ENCODE measurements at places on chromosomes 2 and 18.

DNA sequence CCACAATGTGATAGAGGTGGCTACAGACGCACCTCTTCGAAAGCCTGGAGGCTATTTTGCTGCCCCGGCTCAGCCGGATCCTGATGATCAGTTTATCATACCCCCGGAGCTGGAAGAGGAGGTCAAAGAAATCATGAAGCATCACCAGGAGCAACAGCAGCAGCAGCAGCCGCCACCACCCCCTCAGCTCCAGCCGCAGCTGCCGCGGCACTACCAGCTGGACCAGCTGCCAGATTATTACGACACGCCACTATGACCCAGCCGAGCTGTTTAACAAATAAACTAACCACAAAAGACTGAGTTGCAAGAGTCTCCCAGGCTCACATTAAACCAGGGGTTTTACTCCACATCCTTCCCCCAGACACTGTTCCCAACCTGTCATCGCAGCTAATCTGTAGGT lies 263.8 kb downstream of the PHLPP1 start:
- DNase-seq, result no peak

GRCh38 chr2:45256173-45256866 lies 247.1 kb upstream of the SIX2 start:
- no peak for DNase-seq

GRCh38 chr18:67402543-67402942 lies 114.0 kb downstream of the DSEL start:
- DNase-seq, result no peak

DNA sequence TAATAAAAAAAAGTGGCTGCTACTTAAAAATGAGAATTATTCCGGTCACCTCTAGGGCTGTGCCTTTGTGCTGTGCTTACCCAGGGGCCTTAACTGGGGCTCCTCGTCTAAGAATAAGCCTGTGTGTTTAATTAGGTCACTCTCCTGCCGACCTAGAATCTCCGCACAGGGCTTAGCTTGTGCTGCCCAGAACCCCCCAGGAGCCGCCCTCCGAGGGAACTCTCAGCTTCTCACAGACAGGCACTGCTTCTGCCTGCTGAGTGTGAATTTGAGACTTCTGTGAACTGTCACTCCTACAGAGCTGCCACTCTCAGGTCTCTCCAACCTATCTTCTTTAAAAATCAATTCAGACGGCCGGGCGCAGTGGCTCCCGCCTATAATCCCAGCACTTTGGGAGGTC lies 11.9 kb upstream of the NT5DC4 start:
- DNase-seq, result no peak

GRCh38 chr2:69642709-69643601 lies 584 bp downstream of the AAK1 start:
- peak; percentile 78 for DNase-seq

DNA sequence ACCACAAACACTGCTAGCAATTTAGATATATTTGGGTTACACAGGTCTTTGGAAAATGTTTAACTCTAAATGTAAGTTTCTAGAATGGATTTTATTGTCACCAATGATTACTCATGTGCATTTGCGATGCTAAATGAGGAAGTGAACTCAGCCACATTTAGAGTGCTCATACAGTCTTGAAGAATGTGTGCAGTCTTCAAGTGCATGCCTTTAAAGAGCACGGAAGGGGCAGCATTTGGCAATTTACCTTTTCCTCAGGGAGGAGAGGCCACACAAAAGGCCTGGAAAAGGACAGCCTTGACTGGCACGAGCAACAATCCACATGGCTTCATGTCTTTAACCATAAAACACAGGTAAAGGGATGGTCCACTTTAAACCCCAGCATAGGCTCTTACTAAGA lies 78.5 kb upstream of the STK17B start:
- no peak for DNase-seq

GRCh38 chr2:240989451-240990265 lies 8.8 kb upstream of the SNED1 start:
- no peak for DNase-seq

- no peak for DNase-seq
Measured at GRCh38 chr2:233498126-233498525, 68.5 kb downstream of the USP40 start.

- DNase-seq, result no peak
Measured at GRCh38 chr18:44795241-44795640, 114.6 kb downstream of the SETBP1 start.

- no peak for DNase-seq
Measured at GRCh38 chr2:200092235-200092634, 136.9 kb downstream of the MAIP1 start.

- no peak for DNase-seq
Measured at GRCh38 chr18:79136742-79137141, 67.5 kb downstream of the ATP9B start.

- no peak for DNase-seq
Measured at GRCh38 chr2:33457556-33458247, 18.7 kb upstream of the RASGRP3 start.

DNA sequence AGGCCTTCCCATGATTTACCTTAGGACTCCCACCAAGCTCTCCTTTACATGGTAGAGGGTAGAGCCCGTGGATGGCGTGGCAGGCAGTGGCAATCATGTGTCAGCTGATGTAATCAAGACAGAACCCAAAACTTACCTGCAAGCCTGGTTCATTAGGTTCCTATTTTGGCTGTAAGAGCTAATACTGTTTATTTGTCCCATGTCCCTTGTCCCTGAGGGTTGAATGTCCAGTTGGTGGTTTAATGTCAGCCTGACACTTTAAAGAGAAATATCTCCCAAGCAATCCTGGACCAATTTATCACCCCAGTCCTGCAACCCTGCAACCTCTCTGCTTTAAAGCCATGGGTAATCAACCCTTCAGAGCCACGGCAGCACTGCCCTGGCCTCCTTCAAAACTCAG lies 6.0 kb upstream of the FABP1 start:
- no peak for DNase-seq

GRCh38 chr2:232265329-232265728 lies 113.2 kb upstream of the ALPP start:
- no peak for DNase-seq

DNA sequence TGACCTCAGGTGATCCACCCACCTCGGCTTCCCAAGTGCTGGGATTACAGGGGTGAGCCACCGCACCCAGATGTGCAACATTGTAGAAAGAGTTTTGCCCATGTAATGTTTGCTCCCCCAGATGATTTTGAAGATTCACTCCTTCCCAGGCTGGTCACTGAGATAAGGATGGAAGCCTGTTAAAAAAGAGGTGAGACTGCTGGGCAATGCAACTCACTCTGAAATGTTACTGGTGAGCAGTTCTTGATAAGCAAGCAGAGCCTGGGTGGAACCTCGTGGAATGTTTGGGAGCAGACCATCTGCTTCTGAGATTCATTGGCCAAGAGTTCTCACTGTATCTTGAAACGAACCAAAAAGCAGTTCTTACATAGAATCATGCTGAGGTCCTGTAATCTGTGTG lies 19.7 kb downstream of the GRP start:
- no peak for DNase-seq

DNA sequence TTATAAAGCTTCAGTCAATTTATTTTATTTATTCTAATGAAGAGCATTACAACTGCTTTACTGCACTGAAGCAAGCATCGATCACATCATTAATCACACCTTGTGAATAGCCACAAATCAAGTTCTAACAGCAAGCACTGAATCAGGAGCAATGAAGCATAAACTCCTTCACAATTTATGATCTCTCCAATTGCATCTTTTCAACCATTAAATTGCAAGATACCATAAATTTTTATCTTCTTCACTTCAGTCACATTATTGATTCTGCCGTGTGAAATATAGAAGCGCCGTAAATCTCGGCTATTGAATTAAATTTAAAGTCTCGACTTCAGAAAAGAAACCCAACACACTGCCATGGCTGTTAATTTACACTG lies 298.7 kb downstream of the CDCA7 start:
- no peak for DNase-seq

- DNase-seq, result no peak
Measured at GRCh38 chr2:63654959-63655358, 66.2 kb downstream of the MDH1 start.

GRCh38 chr2:26020231-26020640 lies 13.6 kb upstream of the RAB10 start:
- no peak for DNase-seq

GRCh38 chr2:83596592-83597282 lies 862.3 kb downstream of the SUCLG1 start:
- no peak for DNase-seq

DNA sequence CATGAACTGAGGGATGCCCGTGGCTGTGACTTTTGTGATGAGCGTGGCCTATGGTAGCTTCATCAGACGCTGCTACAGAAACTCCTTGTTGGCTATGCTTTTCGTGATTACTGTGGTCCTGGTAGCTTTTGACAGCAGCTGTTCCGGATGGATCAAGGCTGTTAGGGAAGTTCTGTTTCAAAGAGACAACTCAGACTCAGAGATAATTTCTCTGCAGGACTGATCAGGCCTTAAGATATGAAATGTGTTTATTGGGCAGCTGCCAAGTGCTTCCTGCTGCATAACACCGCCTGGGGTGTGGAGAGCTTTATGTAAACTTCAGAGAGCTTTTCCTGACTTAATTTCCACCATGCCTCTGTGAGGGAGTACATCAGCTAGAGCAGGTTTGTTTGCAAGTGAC lies 243.8 kb downstream of the TSN start:
- DNase-seq, result no peak

DNA sequence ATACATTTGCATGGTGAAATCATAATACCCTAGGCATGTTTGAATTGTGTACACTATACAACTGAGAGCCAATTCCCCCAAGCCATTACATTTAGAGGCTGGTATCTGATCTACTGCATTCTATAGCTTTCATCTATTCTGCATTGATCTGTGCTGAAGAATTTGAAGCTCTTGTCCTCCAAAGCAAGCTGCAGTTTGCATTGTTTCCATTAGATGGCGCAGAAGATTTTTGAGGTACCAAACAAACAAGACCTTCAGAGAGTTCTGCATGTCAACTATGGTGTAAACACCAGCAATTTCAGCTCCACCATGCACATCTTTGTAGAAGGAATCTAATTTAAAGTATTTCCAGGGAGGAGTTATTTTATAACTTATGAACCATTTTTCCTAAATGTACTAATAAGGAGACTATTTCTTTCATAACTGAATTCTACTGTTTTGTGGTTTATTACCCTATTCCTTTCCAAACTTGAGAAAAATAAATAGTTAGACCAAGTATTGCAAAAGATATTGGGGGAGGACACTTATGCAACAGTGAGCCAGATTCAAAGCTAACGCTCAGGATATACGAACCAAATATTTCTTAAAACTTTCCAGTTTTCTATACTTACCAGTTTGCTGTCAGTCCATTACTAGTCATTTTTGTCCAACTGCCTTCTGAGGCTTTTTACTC lies 761.8 kb upstream of the ACVR2A start:
- peak; percentile 65 for DNase-seq

- DNase-seq, result no peak
Measured at GRCh38 chr2:50556934-50557575, 474.9 kb downstream of the NRXN1 start.

GRCh38 chr2:134927195-134927594 lies 8.6 kb downstream of the CCNT2 start:
- DNase-seq, result no peak

GRCh38 chr2:11679486-11680181 lies 9.6 kb upstream of the NTSR2 start:
- DNase-seq, result no peak

DNA sequence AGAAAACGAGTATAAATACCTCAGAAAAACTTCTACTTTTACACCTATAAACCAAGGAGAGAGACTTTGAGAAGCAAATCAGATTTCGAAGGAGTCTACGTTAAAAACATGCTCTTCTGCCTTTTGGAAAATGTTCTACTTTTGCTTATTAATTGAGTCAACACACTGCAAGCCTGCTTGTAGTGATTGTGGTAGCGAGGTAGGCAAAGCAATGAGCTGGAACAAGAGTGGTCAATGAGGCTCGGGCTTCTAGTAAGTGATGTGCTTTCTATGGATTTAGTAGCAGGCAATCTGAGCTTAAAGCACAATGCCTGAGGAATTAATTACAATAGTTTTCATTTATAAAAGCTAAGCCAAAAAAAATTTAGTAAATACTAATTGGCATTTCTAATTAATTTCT lies 103.4 kb upstream of the TFCP2L1 start:
- no peak for DNase-seq

DNA sequence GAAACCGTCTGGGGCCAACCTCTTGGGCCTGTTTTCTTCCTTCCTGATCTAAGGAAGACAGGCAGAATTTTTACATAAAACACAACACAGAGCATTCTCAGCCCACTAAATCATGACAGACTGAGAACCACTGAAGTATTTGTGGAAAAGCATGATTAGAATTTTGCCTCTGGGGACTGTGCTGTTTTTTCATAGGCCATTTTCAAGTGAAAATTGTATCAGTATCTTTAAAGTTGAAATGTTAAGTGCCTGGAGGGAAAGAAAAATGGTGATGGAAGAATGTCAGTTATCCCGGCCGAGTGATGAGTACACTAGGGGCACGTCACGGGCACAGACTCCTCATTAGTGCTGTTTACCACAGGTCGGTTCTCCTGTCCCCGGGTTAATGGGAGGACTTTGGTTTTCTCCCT lies 36.9 kb downstream of the EHD3 start:
- no peak for DNase-seq

DNA sequence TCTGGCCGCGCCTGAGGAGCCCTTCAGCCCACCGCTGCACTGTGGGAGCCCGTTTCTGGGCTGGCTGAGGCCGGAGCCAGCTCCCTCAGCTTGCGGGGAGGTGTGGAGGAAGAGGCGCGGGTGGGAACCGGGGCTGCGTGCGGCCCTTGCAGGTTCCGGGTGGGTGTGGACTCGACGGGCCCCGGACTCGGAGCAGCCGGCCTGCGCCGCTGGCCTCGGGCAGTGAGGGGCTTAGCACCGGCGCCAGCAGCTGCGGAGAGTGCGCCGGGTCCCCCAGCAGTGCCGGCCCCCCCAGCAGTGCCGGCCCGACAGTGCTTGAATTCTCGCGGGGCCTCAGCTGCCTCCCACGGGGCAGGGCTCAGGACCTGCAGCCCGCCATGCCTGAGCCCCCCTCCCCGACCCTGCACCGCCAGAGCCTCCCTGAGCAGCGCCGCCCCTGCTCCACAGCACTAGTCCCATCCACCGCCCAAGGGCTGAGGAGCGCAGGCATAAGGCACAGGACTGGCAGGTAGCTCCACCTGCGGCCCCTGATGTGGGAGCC lies 534.2 kb downstream of the ZNF804A start:
- DNase-seq, result no peak

GRCh38 chr2:182826064-182826463 lies 40.4 kb downstream of the FRZB start:
- no peak for DNase-seq

DNA sequence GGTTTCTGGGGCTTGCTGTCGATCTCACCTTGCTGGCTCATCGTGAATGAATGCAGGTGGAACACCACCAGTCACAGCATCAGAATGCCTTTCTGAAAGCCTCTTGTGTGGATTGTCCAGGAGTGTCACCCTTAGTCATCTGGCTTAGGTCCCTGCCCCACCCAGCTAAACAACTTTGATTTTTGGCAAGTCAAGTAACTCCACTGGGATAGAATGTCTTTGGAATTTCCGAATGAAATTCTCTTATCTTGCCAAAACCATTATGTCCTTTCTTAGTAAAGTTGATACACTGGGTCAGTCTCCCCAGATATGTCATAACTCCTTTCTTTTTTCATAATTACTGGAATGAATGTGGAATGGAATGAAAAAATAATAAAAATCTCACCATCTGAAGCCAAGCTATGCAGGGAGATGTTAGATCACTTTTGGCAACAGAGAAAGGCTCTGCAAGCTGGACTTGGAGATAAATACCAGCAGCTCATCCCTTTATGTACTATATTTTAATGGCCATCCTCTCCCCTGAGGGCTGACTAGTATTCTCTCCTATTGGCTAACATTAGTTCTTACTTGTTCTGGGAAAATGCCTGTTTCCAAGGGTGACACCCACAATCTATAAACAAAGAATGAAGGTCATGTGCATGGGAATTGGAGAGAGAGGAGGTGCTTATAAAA lies 35.4 kb downstream of the INSIG2 start:
- DNase-seq, result no peak
